ENCODE measurements at places on chromosomes 2 and 18.

DNA sequence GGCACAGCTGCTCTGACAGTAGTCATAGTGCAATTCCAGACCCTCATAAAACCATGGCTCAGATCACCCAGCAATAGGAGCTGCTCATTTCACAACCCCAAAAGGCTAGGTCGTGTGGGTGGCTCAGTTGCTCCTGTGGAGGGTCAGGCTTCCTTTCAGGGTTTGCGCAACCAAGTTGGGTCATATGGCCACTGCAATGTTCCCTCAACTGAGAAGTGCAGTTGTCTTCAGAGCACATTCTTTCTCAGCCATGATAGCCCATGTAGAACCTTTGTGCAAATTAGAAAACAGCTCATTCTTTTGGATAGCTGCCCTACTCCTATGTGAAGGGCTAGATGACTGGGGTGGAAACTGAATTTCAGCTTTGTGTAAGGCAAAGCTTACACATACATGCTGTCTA, 3.2 kb downstream of the SERPINB13 start:
- DNase-seq, result no peak

GRCh38 chr2:240437861-240438809, 2.7 kb downstream of the GPC1 start:
- no peak for DNase-seq

GRCh38 chr2:234378440-234378839, 118.4 kb downstream of the ARL4C start:
- no peak for DNase-seq

DNA sequence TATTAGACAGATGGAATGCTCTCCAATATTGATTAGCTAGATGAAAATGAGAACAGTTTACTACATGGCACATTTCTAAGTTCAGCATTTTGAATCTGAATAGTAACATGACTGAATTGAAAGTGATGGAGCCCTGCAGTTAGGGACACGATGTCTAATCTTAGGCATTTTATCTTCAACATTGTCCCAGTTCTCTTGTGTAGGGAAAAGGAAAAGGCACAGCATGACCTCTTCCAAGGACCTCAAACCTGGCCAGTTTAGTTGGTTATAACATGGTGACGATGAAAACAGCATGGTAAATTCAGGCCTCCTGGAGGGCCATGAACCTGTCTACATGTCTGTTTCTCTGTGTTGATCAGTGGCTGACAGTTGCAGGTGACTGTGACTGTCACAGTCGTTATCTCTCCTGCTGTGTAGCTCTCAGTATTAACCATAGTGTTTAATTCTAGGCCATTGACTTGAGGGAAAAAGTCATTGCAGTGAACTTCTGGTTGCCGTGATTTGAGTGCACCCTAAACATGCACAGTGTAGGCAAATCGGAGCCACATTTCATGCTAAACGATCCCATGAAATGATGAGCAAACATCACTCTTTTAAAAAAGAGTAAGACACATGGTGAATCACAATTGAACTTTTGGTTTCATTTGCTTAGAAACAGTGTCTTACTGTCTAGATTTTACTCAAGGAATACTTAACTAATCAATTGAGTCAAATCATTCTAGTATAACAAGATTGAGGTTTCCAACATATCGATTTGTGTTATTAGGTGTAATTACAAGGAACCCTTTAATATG, 129.7 kb downstream of the PHLPP1 start:
- DNase-seq, result no peak

- no peak for DNase-seq
Measured at GRCh38 chr2:225192869-225193268, 150.6 kb upstream of the DOCK10 start.

DNA sequence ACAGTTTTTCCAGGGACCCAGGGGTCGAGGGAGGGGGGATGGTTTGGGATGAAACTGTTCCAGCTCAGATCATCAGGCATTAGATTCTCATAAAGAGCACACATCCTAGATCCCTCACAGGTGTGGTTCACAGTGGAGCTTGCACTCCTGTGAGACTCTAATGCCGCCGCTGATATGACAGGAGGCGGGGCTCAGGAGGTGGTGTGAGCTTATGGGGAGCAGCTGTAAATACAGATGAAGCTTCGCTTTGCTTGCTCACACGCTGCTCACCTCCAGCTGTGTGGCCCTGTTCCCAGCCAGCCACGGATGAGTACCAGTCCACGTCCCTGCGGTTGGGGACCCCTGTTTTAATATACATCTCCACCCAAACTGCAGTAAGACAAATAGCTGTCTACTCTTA, 204.2 kb downstream of the AGAP1 start:
- no peak for DNase-seq

DNA sequence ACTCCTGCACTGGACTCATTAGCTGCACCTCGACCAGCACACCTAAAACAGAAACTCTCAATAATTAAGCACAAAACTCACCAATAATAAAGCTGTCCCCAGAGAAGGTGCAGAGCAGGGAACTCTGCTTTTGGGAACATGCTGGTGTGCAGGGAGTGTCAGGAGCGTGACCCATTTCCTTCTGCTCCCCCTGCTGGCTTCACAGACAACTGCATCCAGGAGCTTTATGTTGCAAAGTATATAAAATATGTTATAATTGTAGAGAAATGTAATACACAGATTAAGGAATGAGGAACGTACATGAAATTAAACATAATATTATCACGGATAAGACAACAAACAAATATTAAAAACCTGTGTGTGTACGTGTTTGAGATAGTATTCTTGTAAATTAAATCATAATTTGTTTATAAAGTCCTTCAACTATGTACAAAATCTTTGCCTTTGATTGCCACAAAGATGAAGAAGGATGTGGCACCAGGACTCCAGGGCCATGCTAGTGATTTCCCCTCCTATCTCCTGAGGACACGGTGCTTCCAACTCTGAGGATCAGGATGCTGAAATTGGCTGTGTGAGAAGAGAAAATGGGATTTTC, 68.6 kb upstream of the MAL start:
- DNase-seq, result peak; percentile 77

DNA sequence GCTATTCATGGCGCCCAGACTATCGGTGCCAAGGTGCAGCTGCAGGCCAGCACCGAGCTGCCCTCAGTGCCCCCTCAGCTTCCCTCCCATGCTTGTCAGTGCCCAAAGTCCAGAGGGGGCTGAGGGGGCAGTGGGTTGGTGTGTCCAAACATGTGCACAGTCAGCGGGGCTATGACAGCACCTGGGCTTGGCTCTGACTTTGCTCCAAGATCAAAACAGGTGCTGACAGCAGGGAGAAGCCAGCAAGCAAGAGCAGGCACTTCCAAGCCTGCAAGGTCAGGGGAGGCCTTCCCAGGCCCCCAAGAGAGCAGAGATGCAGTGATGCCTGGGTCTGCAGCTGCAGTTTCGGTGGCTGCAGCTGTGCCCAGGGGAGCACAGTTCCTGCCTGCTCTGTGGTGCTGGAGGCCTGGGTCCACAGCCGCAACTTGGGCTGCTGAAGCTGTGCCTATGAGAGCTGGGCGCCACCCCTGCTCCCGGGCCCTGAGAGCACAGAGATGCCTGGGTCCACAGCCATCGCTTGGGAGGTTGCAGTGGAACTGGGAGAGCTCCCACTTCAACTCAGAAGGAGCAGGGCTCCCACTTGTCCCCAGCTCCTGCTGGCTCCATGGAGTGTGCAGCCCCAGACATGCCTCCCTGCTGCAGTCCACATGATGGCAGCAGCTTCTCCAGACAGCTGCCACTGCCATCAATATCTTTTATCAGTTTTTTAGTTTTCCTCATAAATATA, 775.3 kb upstream of the POU3F3 start:
- DNase-seq, result no peak

Measured in spinal cord (tissue), 10 donors.